ENCODE measurements at places on chromosomes 3 and 15. TPM values are rescaled to one million over a fixed set of nuclear protein-coding genes. Genes with fewer than 3 reads are reported as not detected.

TM4SF1 gene
- 2,041 TPM for total RNA-seq

CLK3 gene
- total RNA-seq = 33.6 TPM

SPRED1 gene
- 64.2 TPM for total RNA-seq

ACY1 gene
- total RNA-seq = 45.0 TPM

GOLGA8O gene
- total RNA-seq = 3.2 TPM

ESYT3 gene
- total RNA-seq = 0.26 TPM

KBTBD13 gene
- not detected for total RNA-seq

CYP1A2 gene
- total RNA-seq = not detected

PLA2G4E gene
- total RNA-seq = not detected

FAM81A gene
- 0.25 TPM for total RNA-seq

SEMA4B gene
- total RNA-seq = 27.0 TPM

PLIN1 gene
- 0.26 TPM for total RNA-seq

RAB8B gene
- 47.4 TPM for total RNA-seq

TMED3 gene
- total RNA-seq = 117 TPM

CRYGS gene
- total RNA-seq = 1.1 TPM

SOX2 gene
- total RNA-seq = not detected

ARGFX gene
- total RNA-seq = not detected

ZNF106 gene
- total RNA-seq = 89.0 TPM

B4GALT4 gene
- 56.8 TPM for total RNA-seq

SPINT1 gene
- 0.26 TPM for total RNA-seq

IL5RA gene
- total RNA-seq = not detected

LRRC34 gene
- 3.4 TPM for total RNA-seq

CCR9 gene
- not detected for total RNA-seq

GOLGA8R gene
- total RNA-seq = 3.6 TPM

CCDC54 gene
- not detected for total RNA-seq

SEMA3F gene
- 8.7 TPM for total RNA-seq

SCAANT1 gene
- not detected for total RNA-seq

NANOGP8 gene
- total RNA-seq = not detected

LXN gene
- total RNA-seq = 157 TPM

CFAP100 gene
- not detected for total RNA-seq

GLT8D1 gene
- 120 TPM for total RNA-seq

LMAN1L gene
- total RNA-seq = 0.25 TPM

GRAMD2A gene
- total RNA-seq = 0.06 TPM

CAMP gene
- total RNA-seq = not detected

Data from aortic smooth muscle cell (primary cell).